ENCODE measurements at places on chromosomes 11 and 22. TPM values are rescaled to one million over a fixed set of nuclear protein-coding genes. Genes with fewer than 3 reads are reported as not detected.

The MS4A4A gene
- 32.9 TPM for total RNA-seq

The C11orf52 gene
- total RNA-seq: not detected

The CCDC15 gene
- 2.8 TPM for total RNA-seq

The KRTAP5-7 gene
- total RNA-seq: 0.58 TPM

Data from sciatic nerve (tissue), 2 donors.